ENCODE measurements at places on chromosomes 1 and 21.

- no peak for DNase-seq
Measured at GRCh38 chr1:78267513-78268218, 221.9 kb downstream of the GIPC2 start.

- DNase-seq: no peak
Measured at GRCh38 chr1:3543076-3544039, 68.0 kb downstream of the MEGF6 start.

DNA sequence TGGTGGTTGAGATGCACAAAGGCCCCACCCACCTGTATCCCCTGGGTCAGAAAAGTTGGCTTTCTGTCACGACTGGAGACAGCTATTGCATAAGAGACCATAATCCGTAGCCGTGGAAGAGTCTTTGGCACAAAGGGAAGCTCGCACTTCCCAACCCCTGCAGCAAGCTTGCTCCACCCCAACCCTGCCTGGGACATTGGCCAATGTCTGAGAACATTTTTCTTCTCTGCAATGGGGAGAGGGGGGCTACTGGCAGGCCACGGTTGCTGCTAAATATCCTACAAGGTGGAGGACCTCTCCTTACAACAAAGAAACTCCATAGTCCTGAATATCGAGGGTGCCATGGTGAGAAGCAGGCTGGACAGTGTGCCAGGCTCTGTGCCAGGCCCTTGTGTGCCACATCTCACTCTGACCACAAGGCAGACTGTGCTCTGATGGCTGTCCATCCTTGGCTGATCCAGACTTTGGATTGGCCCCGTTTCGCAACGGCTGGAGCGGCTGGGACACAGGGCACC, 104.1 kb downstream of the CSMD2 start:
- DNase-seq: no peak

DNA sequence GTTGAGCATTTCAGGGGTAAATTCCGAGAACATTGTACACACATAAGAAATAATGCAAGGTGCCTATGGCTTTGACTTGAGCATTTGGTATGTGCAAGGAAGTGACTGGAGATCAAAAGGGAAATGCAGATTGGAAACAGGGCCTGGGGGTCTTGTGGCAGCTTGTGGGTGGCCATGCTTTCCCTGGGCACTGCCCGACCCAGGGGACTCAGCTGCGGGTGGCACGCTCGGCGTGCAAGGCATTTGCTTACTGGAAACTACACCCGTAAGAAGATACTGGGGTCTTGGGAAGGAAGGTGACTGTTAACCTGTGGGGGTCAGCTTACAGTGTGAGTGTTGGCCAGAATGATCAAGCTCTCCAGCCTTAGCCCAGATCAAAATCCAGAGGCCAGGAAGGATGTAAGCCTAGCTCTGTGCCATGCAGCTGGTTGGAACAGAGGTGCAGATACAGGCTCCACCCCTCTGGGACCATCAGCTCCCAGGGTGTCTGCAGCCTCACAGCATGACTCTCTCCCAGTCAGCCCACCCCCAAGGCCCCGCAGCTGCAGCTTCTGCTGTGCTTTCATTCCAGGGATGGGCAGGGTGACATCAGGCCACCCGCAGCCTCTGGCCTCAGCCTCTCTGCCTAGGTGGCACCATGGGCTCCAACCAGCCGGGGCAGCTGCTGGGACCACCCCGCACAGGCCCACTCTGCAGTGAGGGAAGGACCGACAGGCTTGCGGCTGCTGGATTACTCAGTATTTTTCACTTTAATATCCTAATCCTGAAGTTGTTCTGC, 55.1 kb downstream of the KIF26B start:
- no peak for DNase-seq

DNA sequence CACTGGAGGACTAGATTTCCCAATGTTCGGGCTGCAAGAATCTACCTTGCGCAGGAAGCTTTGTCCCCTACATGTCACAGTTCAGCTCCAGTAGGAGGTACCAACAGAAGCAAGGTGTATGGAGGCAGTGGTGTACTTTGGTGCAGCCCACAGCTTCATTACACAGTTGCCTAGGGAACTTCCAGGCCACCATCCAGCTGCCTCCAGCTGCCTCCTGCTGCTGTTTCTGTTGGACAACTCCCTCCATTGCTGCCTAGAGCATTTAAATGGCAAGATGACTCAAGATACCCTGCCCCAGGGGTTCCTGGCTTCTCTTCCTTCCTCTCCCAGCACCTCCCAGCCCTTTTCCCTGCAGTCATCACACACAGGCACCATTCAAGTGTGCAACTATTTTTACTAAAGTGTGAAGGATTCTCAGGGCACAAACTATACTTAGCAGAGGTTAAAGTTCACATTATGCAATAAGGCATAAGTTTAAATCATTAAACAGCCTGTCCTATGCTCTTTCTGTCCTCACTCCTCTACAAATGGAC, 39.0 kb upstream of the ATP1A1 start:
- no peak for DNase-seq

GRCh38 chr1:219928791-219929118, 398 bp upstream of the SLC30A10 start:
- DNase-seq: no peak

- no peak for DNase-seq
Measured at GRCh38 chr1:46110521-46110920, 21.9 kb downstream of the PIK3R3 start.

DNA sequence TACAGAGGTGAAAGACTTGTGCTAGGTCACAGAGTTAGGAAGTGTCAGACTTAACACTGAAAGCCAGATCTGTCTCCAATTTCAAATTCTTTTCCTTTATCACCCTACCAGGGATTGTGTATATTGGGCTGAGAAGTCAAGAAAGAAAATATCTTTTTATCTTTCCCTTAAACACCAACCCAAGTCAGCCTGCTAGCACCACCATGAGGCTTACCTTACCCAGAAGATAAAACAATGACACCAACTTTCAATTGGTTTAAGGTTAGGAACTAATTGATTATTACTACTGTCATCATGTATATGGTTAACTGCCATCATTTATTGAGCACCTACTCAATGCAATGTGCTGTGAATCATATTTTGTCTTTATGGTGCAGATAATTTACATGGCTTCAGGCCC, 178.9 kb upstream of the FOXD3 start:
- DNase-seq: no peak

- peak; percentile 55 for DNase-seq
Measured at GRCh38 chr1:923131-923990, at the start of gene SAMD11. Gene SAMD11, plus strand, starts transcription at chr1:923923. Its CDS starts 509 bp downstream, at chr1:924432.

DNA sequence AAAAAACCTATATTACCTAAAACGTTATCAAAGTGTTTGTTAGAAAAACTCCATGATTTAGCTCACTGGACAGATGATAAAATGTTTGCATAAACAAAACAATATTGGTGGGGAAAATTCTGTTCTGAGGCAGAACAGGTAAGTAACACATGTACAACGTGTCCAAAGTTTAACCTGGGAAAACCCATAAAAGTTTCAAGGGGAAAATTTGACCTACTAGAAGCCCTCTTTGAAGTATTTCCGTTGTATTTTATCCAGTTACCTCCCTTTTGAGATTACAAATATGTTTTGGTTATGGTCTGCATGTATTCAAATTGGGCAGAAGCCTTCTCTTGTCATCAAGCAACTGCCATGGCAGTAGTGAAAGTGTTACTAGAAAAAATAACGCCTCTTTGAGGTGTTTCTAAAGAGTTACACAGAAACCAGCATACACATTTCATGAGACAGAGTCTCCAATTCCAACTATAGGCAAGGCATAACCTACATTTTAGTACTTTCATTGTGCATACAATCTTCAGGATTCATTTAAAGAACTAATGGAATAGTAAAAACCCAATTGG, 58.0 kb upstream of the PDC start:
- DNase-seq: no peak

DNA sequence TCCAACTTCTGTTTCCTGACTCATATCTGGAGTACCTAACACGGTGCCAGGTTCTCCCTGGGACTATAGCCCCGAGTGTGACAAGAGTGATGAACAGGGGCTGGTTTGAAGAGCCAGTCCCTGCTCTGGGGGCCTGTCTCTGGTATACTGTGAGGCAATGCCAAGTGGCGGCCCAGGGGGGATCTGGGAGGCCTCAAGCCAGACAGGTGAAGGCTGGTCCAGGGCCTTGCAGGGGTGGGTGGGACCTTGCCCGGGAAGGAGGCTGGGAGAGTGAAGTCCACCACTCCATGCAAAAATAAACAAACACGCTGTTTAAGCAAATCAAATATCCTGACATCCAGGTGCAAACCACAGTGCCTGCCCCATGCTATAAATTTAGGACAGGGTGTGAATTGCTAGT, 6.8 kb upstream of the PLXNA2 start:
- no peak for DNase-seq

DNA sequence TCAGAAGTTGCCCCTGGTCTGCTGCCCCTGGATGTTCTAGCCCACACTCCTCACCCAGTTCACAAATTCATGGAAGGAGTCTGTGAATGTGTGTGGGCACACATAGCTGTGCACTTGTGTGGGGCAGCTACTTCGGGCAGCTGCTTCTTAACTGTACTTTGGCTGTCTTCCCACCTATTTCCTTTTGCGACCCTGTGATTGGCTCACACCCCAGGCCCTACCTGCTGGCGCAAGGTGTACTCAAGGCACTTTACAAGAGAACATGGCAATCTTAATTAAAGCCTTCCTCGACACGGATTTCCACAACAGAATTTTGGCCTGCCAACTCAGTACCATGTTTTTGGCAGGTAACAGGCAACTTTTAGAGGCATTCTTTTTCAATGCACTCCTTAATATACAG, 86.5 kb upstream of the CTTNBP2NL start:
- DNase-seq: no peak

DNA sequence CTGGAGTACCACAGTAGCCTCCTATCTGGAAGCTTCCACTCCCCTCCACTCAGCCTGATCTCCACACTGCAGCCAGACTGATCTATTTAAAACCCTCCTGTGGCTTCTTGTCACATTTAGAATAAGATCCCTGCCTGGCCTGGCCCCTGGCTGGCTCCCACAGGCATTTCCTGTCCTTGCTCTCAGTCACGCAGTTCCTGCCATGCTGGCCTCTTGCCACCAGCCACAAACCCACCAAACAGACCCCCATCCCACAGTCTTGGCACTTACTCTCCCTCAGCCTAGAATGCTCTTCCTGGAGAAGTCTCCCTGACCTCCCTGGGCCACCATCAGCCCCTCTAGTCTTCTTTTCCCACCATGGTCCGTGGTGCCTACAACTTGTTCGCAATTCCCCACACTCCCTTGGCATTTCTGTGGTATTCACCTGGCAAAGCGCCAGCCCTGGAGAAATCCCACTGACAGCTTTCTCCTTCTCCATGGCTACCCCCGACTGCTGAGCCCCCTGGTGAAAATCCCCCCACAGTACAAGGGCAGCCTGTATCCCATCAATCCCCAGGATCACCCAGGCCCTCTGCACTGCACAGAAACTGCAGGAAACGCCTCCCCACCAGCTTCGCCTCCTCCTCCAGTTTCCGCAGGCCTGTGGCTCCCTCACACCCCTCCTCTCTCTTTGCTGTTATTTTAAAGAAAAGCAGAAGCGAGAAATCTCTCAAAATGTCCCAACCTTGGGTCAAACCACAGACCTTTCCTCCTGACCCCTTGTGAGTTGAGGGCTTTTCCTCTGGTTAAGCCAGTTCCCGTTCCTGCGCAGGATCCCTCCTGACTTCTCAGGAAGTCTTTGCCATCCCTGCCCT, 94.5 kb downstream of the SYT2 start:
- DNase-seq: no peak

- DNase-seq: no peak
Measured at GRCh38 chr1:7046314-7046713, 261.1 kb downstream of the CAMTA1 start.

GRCh38 chr1:226400519-226401354, 7.2 kb downstream of the PARP1 start:
- no peak for DNase-seq

DNA sequence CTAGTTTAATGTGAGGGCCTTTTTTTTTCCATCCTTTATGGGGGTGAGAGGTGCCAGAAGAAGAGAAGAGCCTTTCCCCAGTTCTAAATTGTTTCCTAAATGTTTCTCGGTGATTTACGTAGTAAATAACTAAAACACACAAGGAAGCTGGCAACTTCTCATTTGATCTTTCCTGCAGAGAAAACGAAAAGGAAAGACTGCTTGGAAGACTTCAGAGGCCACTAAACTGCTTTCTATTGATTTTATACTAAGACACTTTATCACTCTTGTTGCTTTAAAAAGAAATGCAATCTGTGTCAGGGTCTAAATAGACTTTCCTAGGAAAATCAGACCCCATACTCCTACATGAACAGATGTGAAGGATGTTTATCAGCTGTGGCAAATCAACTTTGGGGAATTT, 52.1 kb upstream of the KAZN start:
- no peak for DNase-seq

- DNase-seq: no peak
Measured at GRCh38 chr1:42926879-42927242, 31.8 kb downstream of the SLC2A1 start.

DNA sequence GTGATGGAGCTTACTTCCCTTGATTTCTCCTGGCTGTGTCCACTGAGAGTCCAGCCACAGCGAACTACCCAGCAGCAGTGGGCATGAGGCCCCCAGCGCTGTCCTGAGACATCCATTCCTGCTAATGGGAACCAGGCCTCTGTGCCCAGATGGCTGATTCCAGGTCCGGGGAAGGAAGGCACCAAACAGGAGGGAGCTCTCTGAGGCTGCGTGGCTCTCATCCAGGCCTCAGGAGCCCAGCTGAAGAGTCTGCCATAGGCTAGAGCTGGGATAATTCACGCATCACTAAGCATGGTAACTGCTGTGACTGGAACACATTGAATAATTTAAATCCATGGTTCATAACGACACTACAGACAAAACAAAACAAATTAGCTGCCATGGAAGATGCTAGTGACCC, 24.7 kb upstream of the LRRC47 start:
- DNase-seq: no peak

GRCh38 chr1:117698398-117699160, 92.7 kb downstream of the TENT5C start:
- peak; percentile 13 for DNase-seq

GRCh38 chr1:65084066-65084465, 63.9 kb upstream of the AK4 start:
- no peak for DNase-seq

DNA sequence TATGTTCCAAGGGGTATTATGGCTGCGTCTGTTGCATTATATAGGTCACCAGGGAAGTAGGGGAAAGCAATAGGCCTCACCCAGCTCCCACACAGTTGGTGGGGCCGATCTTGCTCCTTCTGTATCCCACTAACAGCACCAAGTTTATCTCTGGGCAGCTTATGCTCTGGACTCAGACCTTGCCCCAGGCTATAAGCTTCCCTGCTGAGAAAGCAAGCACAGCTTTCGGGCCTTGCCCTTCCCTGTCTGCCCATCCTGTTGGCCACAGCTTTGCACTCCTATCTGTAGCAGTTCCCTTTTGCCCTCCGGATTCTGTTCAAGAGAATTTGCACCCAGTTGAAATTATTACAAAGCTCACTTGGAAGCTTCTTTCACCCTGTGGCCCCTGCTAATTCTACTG, 12.9 kb downstream of the KCNE1 start:
- DNase-seq: no peak
